ENCODE measurements at places on chromosomes 4 and X.

DNA sequence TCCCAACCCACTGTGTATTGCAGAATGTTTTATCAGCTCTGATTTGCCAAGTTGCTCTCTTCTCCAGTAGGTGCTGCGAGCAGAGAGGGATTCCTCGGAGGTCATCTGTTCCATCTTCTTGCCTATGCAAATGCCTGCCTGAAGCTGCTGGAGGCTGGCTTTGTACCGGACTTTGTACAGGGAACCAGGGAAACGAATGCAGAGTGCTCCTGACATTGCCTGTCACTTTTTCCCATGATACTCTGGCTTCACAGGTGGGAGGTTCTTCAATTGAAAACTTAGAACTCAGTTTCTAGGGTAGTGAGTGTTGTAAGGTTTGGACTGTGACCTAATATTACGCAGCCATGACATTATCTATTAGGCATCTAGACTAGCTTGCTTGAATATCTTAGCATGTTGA, 24.9 kb downstream of the AR start:
- no peak for DNase-seq

- DNase-seq = no peak
Observed at GRCh38 chr4:101224358-101225218, 122.7 kb downstream of the PPP3CA start.

DNA sequence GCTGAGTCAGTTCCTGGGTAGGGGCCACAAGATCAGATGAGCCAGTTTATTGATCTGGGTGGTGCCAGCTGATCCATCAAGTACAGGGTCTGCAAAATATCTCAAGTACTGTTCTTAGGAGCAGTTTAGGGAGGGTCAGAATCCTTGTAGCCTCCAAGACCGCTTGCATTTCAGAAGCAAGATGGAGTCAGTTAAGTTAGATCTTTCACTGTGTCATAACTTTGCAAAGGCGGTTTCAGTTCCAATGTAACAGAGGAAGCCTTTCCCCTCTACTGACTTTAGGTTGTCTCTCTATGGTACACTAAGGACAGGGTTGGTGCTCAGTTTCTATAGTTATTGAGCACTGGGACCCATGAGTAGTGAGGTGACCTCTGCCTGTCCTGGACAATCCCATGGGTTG, 127.3 kb upstream of the WDR1 start:
- no peak for DNase-seq

DNA sequence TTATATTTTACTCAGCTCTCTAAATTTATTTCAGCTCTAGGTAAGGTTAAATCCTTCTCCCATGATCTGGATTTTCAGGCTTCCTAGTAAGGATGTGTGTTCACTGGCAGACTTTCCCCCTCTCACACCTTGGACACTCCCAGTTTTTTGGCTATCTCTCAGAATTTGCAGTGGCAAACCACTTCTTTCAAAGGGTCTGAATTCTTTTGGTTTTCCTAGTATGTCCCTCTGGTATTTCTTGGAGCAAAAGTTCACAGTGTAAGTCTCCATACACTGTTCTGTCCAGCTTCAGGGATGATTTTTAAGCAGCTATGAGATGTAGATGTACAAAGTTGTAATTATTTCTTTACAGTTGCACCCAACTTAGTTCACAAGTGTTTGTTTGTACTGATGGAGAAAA, 653.8 kb upstream of the GALNT7 start:
- no peak for DNase-seq

DNA sequence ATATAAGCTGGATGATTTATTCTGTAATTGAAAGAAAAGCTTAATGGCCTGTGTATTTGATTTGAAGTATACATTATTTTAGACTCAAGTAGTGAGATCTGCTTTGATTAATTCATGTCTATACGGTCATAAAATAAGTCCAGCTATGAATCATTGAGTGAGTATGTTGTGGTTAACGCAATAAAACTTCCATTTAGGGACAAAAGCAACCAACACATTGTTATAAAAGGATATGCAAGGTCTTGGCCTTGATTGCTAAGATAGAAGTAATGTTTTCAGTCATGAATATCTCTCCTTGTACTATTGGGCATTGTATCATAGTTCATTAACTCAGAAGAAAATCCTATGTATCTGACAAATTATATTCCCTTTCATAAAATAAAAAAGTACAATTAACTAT, 162.1 kb downstream of the EPHA5 start:
- no peak for DNase-seq

DNA sequence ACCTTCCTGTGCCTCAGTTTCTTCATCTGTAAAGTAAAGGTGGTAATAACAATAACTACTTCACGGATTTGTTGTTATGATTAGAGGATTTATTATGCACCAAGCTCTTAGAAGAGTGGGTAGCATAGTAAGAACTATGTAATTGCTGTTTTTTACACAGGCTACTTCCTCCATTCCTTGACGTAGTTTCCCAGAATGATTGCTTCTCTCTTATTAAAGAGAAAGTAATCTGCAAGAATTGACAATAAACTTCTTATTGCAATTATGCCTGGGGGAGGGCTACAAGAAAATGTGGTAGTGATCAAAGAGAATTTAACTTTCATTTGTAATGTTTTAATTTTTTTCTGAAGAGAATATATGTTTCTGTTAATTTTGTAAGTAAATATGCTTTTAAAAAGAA, 238.7 kb downstream of the GASK1B start:
- DNase-seq = no peak

- no peak for DNase-seq
Observed at GRCh38 chr4:152894673-152895072, 41.5 kb upstream of the FHDC1 start.

GRCh38 chr4:120964596-120964995, 42.1 kb upstream of the PRDM5 start:
- DNase-seq = no peak

- no peak for DNase-seq
Observed at GRCh38 chrX:11416600-11416999, 123.4 kb downstream of the AMELX start.

- DNase-seq = no peak
Observed at GRCh38 chrX:6460893-6461490, 73.9 kb downstream of the VCX3A start.

DNA sequence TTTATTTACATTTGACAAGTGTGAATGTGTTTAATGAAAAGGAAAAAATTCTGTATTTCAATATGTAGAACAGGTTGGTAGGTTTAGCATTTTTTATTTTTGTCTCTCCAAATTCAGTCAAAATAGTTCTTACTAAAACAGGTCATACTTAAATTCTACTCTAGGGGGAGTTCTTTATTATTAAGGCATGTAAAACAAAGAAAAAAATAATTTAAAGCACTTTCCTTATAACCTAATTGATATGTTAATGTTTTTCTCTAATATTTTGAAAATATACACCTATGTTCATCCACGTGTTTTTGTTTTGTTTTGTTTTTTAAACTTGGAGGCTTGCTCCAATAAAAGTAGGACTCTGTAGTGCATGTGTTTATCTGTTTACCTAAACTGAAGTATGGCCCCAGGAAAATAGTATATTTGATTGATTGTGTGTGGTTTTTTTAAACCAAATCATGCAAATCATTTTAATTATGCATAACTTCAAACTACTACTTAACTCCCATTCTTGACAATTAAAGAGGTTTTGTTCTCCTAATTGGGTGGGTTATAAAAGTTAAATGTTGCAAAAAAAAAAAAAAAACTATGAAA, 562.7 kb downstream of the RPA4 start:
- no peak for DNase-seq

DNA sequence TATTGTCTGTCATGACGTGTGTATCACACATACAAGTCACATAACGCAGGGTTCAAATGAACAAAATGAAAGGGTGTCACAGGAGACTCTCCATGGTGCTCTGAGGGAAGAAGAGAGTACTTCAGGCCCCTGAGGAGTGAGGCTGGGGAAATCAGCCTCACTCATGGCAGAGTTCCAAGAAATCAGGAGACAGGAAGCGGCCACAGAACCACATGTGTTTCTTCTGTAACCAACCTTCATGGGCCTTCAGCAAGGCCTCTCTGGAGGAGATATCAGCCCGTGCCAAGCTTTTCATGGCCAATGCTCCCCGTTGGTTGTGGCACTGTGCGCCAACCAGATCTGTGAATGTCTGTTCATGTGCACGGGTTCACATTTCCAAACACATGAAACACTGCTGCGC, 76.0 kb downstream of the NAT8L start:
- no peak for DNase-seq

GRCh38 chr4:5783486-5783885, 72.5 kb downstream of the EVC start:
- DNase-seq = no peak

DNA sequence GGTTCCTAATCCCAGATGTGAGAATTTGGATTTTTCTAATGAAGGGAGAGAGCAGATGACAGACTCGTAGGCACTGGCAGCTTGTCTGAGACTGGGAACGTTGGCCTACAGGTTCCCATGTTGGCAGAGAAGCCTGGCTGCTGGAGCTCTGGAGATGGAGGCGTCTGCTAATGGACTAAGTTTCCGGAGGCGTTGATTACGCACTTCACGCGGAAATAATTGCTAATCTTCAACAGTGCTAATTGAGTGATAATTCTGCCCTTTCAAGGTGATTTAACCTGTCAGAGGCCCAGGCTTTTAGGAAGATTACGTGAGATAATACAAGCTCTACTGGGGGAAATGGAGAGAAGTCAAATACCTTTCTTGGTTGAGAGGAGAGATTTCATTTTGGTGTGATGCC, 77.4 kb downstream of the PSAPL1 start:
- DNase-seq = no peak

GRCh38 chr4:75211422-75211821, 278.5 kb downstream of the PARM1 start:
- no peak for DNase-seq

- no peak for DNase-seq
Observed at GRCh38 chr4:33924811-33925210, 2319.5 kb downstream of the ARAP2 start.

DNA sequence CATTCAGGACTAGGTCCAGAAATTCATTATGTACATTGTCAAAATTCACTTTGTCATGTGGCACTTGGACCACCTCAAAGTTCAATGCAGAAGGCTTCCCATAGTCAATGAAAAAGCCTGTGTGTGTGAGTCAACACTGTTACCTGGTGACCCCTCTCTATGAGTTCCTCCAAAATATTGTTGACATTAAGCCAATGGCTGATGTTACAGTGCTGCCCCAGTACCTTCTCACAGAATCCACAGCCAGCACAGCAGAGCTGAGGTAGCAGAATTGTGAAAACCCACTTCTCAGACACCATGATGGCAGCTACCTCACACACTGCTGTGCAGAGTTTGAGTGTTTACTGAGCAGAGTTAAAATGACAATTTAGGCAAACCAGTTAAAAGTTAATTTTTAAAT, 22.4 kb upstream of the UGT2B4 start:
- no peak for DNase-seq

GRCh38 chr4:4245172-4245571, 2.9 kb downstream of the TMEM128 start:
- DNase-seq = no peak

DNA sequence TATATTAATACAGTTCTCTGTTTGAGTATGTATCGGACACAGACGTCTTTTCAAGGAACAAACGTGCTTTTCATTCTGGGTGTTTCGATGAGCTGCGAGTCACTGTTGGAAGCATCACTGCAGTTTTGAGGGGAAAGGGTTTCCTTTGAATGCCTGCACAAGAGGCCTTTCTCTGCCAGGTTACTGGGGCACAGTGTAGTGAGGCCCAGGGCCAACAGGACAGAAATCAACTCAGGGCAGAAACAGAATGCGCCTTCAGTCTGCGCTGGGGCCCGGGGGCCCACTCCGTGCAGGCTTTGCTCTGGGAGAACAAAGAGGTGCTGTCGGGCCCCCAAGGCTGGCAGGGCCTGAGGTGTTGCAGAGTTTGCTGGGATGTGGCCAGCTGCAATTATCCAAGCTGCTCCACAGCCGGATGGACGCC, 2.3 kb upstream of the PPP2R3B start:
- no peak for DNase-seq

DNA sequence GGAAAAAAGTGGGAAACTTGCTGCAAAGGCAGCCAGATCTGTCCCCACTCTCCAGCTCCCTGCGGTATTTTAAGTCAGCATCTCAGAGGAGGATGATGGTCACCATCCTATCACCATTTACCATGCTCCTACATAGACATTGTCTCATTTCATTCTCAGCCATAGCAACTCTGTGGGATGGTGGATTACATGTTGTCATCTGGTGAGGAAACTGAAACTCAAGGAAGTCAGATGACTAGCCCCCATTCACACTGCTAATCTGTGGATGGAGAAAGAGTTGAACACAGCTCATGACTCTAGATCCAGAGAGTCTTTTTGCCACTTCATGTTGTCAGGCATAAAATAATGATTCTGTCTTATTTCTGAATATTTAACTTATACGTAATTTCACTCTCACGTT, 323.5 kb downstream of the PTTG2 start:
- no peak for DNase-seq

- DNase-seq = no peak
Observed at GRCh38 chr4:15402974-15403373, 24.9 kb upstream of the C1QTNF7 start.

GRCh38 chr4:185210102-185210981, 944 bp downstream of the SNX25 start:
- DNase-seq = no peak

GRCh38 chr4:25096981-25097443, 63.2 kb downstream of the SEPSECS start:
- DNase-seq = no peak

DNA sequence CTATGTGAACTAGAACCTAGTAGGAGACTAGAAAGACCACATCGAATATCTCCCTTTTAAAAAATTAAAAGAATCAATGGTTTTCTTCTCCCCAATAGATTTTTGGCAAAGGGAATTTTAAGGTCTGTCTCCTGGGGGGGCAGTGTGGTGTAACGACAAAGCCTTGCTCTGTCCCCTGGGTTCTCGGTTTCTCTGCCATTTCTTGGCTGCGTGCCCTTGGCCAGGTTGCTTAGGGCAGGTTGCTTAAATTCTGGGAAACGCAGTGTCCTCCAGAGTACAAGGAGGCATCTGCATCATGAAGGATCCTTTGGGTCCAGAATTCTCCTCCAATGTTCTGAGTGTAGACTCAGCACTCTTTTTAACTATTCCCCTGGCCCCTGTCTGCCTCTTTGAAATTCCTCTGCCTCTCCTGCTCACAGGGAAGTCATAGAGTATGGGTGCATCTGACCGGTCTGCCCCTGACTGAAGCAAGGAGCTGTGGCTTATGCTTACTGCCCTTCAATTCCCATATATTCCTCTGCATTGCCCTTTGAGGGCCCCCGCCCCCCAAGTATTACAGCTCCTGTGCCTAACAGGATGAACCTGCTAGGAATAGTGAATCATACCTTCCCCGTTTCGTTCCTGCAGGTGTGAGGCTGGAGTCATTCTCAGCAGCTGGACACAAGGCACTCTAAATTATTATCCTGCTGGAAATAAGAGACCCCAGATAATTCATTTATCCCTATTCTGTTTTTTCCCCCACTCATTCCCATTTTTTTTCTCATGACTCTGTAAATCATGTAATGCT, 2.2 kb downstream of the KIT start:
- DNase-seq = no peak

DNA sequence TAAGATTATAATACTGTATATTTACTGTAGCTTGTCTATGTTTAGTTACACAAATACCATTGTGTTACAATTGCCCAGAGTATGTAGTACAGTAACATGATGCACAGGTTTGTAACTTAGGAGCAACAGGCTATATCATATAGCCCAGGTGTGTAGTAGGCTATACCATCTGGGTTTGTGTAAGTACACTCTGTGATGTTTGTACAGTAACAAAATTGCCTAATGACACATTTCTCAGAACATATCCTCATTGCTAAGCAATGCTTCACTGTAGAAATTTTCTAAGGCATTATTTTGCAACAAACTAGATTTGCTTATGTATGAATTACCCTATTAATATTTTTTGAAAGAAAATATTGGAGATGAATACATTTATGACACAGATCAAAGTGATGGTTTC, 1390.9 kb downstream of the C4orf33 start:
- DNase-seq = no peak
